ENCODE measurements at places on chromosomes 12 and 14.

DNA sequence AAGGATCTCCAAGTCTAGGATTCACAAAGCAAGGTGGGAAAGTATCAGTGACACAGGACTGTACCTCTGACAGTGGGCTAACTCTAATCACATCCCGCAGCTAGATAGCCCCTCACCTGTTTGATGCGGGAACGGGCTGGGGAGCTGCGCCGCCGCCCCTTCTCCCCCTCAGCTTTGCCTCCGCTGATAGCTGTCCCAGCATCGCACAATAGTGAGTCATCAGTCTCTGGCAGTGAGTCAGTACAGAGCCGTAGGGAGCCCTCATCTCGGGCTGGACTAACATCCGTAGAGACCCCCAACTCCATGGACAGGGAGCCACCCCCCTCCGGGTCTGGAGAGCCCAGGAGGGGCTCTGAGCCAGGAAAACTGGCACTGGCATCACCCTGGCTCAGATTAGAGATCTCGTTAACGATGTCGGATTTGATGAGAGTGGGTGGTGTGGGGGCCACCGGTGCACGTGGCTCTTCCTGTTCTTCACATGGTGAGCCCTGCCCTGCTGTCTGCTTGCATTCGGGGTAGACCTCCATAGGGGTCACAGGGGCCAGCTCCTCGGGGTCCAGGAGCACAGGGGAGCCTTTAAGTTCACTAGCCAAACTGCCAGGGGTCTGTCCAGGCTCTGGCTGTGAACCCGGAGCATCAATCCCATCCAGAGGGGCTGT, 10.9 kb downstream of the KMT2D start:
- DNase-seq = no peak

DNA sequence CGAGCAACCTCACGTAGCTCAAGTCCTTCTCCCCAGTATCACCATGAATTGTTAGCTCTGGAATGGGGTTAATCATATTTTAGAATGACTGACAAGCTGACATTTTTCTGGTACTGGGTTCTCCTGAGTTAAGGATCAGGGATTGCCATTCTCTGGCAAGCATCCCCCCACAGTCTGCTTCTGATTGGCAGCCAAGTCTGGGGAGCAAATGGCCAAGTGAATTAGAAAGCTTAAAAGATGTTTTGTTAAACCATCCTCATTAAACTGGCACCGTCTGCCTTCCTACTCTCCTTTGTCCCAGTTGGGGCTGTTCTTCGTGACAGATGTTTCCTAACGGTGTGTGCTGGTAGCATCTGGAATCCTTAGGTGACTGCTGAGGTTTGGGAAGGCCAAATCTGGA, 17.2 kb upstream of the CISTR start:
- no peak for DNase-seq

DNA sequence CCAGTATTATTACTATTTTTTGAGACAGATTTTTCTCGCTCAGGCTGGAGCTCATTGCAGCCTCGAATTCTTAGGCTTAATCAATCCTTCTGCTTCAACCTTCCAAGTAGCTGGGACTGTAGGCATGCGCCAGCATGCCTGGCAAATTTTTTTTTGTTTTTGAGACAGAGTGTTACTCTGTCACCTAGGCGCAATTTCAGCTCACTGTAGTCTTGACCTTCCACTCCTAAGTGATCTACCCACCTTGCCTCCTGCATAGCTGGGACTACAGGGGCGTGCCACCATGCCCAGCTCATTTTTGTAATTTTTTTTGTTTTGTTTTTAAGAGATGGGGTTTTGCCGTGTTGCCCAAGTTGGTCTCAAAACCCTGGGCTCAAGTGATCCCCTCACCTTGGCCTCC, 15.2 kb downstream of the ERC1 start:
- DNase-seq = no peak

DNA sequence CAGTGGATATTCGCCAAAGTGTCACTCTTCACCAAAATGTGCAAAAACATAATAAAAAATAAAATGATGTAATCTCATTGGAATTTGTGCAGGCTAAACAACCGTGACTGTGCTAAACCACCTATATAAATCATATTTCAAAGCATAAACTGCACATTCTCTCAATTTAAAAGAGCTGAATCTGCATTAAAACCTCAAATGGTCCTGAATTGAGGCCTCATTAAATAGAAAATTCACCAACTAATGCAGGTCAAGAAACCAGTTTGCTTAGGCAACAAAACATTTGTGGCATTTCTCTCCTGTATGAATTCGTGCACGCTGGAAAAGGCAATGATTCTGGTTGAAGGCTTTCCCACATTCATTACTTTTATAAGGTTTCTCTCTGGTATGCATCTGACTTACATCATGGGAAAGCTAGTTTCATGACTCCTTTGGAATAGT, 80.1 kb upstream of the IFNG-AS1 start:
- no peak for DNase-seq

- no peak for DNase-seq
Observed at GRCh38 chr12:71183018-71183417, 25.2 kb upstream of the TSPAN8 start.

DNA sequence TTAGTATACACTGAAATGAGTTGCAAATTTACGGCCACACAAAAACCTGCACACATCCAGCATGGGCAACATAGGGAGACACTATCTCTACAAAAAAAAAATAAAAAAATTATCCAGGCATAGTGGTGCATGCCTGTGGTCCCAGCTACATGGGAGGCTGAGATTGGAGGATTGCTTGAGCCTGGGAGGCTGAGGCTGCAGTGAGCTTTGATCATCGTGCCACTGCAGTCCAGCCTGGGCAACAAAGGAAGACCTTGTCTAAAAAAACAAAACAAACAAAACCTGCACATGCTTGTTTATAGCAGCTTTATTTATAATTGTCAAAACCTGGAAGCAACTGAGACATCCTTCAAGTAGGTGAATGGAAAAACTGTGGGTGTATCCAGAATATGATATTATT, 4.9 kb upstream of the TOMM20L start:
- no peak for DNase-seq
